ENCODE measurements at places on chromosomes 4 and X.

- peak; percentile 3 for DNase-seq
These were observed 17.2 kb downstream of the RASGEF1B start for GRCh38 chr4:81454499-81454898.

DNA sequence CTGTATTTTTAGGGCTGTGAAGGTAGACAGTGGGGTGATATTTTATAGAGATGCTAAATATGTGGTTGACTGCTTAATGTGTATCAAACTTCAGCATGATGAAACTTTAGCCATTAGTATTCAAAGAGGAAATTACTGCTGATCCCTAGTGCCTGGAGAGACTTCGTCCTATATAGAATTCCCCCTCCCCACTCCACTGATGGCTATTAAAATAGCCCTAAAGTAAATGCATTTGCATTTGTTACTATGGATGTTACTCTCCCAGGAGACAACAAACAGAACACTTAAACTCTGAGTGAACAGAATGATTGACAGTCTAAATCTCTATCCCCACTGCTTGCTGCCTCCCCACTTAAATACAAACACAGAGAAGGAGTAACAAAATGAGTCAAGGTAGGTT is 39.1 kb downstream of the ADGRL3 start:
- DNase-seq = no peak

DNA sequence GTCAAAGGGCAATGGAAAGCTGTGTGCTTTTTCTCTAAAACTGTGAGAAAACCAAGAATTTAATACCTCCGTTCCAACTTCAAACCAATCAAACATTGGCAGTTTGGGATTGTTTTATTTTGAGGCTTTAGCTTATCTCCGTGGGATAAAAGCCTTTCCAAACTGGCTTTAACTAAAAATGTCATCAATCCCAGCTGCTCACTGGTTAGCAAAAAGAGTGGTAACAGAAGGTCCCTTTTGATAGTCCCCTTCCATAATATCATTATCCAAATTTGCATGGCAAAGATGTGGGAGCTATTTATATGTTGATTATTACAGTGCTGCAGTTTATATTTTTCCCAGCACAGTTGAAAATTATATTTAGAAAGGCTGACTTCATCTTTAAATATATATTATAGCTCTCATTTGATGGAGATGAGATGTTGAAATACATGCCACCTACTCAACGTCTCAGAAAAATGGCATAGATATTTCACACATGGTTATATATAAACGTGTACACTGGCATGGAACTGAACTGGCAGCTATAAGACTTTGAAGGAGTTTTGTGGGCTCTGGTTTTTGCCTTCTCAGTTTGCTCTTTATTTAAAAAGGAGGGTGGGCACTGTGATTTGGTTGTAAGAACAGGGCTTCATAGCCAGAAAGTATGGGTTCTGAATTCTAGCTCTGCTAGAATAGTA is 707.1 kb upstream of the SLIT2 start:
- DNase-seq = no peak

DNA sequence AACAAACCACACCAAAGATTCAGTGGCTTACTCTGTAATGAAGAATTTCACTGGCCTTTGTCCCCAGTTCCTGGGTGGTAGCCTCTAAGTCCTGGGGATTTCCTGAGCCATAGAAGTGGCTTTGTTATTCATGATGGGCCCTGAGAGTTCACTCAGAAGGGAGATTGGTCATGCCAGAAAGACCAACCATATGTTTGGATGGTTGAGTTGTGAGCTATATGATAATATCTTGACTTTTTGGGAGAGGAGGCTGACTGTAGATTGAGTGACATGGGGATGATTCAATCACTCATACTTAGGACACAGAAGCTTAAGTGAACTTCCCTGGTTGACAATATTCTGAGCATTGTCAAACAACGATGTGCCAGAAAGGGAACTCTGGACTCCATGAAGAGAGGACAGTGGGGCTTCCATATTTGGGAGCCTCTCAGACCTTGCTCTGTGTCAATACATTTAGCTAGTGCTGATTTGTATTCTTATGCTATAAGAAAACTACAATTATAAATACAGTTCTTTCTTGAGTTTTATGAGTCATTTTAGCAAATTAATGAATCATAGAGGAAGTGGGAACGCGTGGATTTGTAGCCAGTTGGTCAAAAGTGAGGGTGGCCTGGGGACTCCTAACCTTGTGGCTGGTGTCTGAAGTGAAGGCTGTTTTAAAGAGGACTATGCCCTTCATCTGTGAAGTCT is 392.0 kb downstream of the GBA3 start:
- DNase-seq = peak; percentile 1

DNA sequence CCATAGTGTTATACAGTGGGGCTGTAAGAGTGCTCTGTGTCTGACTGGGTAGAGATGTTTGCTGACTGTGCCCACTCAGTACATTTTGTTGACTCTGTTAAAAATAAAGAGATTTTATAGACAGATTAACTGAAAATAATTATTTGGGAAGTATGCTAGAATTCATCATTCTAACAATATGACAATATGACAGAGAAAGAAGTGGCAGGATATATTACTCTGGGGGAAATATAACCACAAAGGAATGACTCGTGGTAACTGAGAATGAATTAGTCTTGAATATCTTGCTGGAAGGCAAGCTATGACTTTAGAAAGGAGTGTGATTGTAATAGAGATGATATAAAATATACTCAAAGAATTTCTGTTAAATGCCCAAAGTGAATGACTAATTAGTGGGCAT is 46.8 kb downstream of the TMEM165 start:
- no peak for DNase-seq

DNA sequence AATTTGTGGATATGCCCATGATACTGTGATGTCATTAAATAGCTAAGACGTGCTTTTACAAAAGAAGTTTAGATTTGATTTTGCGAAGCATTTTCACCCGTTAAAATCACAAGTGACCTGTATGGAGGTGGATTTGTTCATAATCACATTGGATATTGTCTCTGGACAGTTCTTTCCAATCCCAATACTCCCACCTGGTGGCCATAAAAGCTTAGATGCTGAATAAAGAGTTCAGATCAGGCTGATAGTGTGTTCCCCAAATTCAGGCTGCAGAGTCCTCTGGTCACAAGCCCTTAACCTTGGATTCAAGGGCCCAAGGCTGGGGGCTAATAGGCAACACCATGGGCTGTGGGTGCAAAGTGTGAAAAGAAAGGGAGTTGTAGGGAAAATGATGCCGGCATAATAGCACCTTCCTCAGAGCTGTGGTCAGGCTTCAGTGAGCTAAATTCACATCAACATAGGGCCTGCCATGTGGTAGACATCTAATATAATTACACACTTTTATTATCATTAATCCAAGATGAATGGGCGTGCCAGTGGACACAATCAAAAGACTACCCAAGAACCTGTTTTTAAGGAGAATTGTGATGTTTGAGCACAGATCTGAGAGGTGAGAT is 28.1 kb downstream of the SMIM43 start:
- DNase-seq = peak; percentile 42

DNA sequence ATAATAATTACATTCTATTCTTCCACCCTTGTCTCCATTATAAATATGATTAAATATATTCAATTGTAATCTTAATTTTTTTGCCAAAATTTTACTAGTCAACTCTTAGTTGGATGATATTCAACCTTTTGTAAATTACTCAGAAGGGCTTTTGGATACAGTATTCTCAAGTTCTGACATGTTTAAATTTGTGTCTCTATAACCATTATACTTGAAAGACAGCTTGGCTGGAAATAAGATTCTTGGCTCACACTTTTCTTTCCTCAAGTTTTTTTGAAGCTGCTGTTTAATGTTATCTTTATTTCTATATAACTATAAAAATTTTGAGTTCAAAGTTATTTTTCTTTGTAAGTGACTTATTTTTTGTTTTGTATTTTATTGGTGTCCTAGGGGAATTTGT is 214.4 kb downstream of the ARAP2 start:
- no peak for DNase-seq

DNA sequence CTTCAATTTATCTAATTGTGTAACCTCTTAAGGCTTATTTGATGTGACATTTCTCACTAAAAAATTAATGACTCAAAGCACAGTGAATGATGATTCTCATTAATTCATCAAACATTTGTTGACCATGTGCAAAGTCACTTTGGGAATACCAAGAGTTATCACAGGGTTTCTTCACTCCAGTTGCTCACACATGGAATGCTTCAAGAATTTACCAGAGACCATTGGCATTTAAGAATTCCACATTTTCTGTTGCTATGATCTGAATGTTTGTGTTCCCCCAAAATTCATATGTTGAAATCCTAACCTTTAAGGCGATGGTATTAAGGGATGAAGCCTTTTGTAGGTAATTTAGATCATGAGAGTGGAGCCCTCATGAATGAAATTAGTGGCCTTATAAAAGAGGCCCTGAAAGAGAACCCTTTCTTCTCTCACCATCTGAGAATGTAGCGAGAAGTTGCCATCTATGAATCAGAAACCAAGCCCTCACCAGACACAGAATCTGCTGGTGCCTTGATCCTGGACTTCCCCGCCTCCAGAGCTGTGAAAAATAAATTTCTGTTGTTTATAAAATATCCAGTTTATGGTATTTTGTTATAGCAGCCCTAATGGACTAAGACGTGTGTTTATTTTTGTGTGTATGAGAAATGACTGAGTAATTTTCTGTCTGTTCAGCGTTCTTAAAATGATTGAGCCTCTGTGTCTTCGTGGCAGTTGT is 16.4 kb upstream of the SRPX start:
- no peak for DNase-seq

DNA sequence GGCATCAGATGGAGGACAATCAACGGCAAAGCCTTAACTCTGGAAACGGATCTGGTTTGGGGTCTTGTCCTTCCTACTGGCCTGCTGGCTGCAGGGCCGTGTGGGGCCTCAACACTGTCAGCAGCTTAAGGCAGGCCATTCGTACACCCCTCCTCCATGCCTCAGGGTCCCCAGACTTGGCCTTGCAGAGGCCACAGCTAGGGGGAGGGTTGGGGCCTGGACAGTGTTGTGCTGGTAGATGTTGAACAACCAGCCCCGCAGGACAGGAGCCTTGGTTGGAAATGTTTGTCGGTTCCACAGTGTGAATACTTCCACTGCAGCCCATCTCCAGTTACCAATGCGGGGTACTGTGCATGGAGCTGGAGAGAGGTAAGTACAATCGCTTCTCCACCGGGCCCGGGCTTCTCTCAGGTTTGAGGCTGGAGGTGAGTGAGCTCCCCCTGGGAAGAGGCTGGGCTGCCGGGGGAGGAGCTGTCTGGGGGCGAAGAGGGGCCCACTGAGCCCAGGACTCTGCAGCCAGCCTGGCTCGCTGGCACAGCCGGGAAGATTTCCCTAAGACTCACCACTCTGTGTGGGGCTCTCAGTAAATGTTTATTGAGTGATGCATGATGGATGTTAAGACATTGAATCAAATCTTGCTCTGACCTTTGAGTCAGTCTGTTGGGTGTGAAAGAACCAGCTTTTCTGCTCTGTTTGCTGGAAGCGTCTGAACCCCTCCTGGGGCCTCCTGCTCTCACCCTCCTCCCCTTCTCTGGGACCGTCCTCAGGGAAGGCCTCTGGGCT is 19.7 kb upstream of the GPR78 start:
- DNase-seq = no peak

- no peak for DNase-seq
These were observed 5.4 kb downstream of the BCORL1 start for GRCh38 chrX:129987871-129988270.

DNA sequence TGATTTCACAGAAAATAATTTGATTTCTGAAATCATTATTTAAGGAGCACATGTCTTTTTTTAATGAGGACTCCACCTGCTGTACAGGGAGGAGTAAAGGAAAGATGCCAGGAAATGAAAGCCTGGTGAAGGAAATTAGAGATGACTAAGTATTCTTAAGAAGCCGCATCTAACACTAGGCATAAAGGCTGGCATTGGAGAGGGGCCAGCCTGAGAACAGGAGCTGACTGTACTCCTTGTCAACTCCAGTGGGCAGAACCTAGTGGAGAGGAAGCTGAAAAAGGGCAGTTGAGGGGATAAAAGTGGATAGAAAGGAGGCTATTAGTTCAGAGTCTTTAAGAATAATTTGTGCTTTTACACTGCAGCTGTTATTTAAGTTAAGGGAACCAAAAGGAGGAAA is 393.0 kb downstream of the PPP1R2C start:
- DNase-seq = no peak

DNA sequence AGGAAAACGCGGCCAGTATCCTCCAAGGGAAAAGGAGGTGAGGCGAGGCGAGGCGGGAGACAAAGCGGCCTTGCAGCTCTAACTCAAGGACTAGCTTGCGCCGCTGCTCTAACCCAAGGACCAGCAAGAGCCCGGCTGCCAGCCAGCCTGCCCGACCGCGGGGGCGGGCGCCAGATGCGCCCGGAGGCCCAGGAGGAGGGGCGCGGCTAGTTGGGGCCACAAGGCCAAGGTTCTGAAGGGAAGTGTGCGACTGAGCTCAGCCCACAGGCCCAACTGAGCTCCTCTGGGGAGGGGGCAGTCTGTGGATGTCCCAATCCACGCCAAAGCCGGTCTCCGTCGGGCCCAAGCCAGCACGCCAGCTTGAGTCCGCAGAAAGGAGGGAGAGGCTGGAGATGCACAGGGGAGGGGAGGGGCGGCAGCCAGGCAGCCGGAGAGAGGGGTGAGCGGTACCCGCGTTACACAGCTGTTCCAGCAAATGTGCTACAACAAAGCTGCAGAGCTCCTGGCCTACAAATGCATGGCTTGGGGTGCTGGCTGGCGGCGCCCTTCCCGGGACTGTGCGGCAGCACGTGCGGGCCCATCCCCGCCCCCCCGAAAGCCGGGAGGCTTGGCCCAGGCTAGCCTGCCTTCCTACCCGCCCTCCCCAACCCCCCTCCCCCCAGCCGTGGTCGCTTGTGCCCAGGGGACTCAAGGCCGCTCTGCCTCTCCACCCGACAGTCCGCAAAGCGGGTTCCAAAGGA is 637 bp downstream of the AMER1 start:
- peak; percentile 77 for DNase-seq

- DNase-seq = peak; percentile 84
These were observed 113.0 kb upstream of the SH3RF1 start for GRCh38 chr4:169383724-169384123.

DNA sequence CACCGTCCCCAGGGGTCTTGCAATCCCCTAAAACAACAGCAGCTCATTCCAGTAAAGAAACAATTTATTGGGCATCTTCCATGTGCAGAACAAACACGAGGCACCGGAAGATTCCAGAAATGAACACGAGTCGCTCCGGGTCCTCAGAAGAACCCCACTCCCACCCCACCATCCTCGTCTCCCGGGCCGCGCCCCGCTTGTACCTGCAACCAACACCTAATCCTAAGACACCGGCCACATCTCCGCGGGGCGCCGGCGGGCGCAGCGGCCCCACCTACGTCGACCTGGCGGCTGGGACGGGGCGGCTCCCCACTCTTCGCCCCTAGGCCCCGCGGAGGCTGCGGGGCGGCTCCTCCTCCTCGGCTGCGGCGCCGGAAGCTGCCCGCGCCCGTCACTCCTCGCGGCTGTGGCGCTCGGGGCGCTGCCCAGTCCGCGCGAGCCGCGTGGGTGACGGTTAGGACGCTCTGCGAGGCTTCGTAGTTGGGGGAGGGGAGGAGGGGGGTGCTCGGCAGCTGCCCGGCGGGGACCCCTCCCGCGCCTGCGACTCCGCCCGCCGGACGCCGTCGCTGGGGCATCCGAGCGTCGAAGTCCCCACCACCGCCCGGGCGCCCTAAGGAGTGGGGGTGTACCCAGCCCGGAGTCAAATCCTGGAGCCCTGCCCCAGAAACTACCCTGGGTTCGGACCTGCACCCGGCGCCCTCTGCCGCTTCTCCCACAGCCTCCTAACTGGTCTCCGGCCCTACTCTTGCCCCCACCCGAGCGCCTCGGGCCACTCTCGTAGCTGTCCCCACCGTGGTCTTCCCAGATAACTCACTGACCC is at the start of gene CCDC158:
Gene CCDC158, minus strand, starts transcription at position 380 of the 820 bp plus-strand sequence. CDS start 17,934 bp downstream, outside the sequence.
- DNase-seq = no peak

GRCh38 chrX:152588206-152588605 is 49.5 kb upstream of the GABRQ start:
- DNase-seq = no peak

- no peak for DNase-seq
These were observed 7.8 kb downstream of the LDB2 start for GRCh38 chr4:16890651-16891050.
